H9 (cell line): ENCODE measurements at places on chromosomes 3 and 15. TPM values are rescaled to one million over a fixed set of nuclear protein-coding genes. Genes with fewer than 3 reads are reported as not detected.

Gene RAD51
- total RNA-seq, result 39.2 and 44.8 TPM in 2 replicates

GRCh38 chr3:172630316-172630715 lies 80.6 kb downstream of the NCEH1 start:
- H3K36me3 ChIP-seq, result no peaks in the 10 kb centered on the region
- no peak overlapping the region for H3K4me3 ChIP-seq
- no peak overlapping the region for H3K27ac ChIP-seq
- no peaks in the 10 kb centered on the region for H3K27me3 ChIP-seq

DNA sequence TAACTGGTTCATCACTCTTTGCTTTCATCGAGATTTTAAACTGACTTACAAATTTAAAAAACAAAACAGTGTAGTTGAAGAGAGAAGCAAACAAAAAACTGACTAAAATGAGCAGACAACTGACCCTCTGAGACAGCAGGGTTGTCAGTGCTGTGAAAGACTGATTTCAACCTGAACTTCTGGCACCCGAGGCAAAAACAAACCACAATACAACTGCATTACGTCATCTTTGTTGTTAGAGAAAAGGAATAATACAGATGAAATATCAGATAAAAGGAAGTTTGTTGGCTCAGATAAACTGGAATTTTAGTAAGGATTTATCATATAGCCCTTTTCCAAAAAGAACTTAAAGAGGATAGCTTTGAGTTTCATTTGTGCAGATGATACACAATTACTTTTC lies 51.1 kb downstream of the PARP15 start:
- H3K4me3 ChIP-seq, result no peak overlapping the region
- H3K27ac ChIP-seq, result no peak overlapping the region
- DNase-seq, result no peak
- H3K4me1 ChIP-seq, result no peaks in the 10 kb centered on the region
- H3K27me3 ChIP-seq, result no peaks in the 10 kb centered on the region

DNA sequence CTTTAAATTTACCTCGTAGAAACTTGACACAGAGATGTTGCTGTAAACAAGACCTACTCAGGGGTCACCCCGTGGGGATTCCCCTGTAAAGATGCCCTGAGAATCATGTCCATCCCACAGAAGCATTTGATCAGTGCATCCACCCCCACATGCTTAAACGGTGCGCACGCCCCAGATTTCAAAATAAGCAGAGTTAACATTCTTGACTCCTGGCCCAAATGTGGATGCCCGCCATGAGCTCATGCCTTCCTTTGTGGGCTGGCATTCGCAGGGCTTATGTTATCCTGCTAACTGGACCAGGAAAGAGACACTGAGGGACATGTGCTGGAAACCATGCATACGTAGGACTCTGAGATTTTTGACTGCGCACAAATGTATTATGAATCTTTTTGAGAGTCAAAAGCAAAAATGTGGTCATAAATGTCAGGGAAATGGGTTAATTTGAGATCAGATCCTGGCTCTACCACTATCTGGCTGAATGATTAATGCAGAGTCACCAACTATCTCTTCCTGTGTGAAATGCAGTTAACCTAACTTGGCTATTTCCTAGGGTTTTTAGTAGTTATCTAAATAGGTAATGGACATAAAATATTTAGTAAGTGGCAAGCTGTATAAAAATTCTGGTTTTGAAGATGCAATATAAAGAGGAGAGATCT lies 9.1 kb upstream of the TP63 start:
- H3K36me3 ChIP-seq, result no peaks in the 10 kb centered on the region
- H3K4me3 ChIP-seq, result no peak overlapping the region
- DNase-seq, result no peak
- no peak overlapping the region for H3K27ac ChIP-seq
- no peaks in the 10 kb centered on the region for H3K27me3 ChIP-seq

DNA sequence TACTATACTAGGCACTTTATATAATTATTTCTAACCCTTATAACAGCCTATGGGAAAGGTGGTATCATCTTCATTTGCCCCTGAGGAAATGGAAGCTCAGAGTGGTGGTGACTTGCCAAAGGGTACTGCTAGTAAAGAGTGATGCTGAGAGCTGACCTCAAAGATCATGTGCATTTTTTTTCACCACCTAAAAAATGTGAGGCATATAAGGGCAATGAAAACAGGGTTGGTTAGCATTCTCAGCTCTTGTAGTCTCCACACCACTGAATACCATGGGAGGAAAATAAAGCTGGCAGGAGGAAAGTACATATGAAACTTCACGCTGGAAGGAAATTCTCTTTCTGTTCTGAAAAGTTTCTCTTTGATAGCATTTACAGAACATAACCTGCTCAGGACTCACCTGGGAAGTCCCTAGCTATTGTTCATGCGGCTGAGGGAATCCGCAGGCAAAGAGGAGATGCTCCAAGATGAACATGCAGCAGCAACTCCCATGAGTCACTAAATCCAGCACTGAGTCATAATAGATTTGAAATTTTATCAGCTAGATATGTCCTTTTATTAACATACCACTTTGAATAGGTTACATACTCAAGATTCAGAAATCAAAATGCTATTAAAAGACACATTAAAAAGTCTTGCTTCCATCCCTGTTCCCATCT lies 17.3 kb downstream of the FAIM start:
- no peak overlapping the region for H3K4me3 ChIP-seq
- DNase-seq, result no peak
- no peaks in the 10 kb centered on the region for H3K4me1 ChIP-seq
- no peaks in the 10 kb centered on the region for H3K36me3 ChIP-seq
- H3K27ac ChIP-seq, result no peak overlapping the region

- no peak for DNase-seq
- no peak overlapping the region for H3K27ac ChIP-seq
- H3K4me1 ChIP-seq, result no peaks in the 10 kb centered on the region
- no peaks in the 10 kb centered on the region for H3K27me3 ChIP-seq
- H3K4me3 ChIP-seq, result no peak overlapping the region
- H3K36me3 ChIP-seq, result no peaks in the 10 kb centered on the region
Observed at GRCh38 chr15:84988909-84989644, 7.4 kb downstream of the PDE8A start.
